ENCODE measurements at places on chromosomes 1 and 21. TPM values are rescaled to one million over a fixed set of nuclear protein-coding genes. Genes with fewer than 3 reads are reported as not detected.

- peak; percentile 66 for DNase-seq
Observed at GRCh38 chr1:152517237-152517811, 3.0 kb downstream of the CRCT1 start.

DNA sequence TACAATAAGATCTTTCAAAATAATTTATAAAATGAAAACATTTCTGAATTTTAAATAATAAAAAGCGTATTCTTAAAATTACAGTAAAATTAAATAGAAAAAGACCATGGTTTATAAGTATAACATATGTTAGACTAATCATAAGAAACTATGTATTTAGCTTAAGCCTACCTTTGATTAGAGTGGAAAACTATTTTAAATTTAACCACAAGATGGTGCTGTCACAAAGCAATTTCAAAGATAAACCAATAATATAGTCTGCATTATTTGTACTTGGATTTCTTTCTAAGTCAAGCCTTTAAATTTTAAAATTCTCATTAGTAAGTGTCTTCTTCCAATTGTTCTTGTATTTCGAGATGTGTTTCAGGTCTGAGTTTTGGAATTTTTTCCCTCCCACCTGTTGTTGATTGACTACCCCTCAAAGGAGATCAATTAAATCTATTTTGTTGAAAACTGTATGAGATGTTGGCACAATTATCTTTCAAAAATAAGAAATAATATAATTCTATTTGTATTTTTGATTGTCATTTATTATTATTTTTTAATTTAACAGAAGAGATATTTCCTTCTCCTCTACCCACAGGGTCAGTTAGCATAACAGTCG is 459.8 kb downstream of the KCNT2 start:
- DNase-seq, result peak; percentile 23

GRCh38 chr1:31891280-31891679 is 46.9 kb downstream of the PTP4A2 start:
- peak; percentile 66 for DNase-seq

DNA sequence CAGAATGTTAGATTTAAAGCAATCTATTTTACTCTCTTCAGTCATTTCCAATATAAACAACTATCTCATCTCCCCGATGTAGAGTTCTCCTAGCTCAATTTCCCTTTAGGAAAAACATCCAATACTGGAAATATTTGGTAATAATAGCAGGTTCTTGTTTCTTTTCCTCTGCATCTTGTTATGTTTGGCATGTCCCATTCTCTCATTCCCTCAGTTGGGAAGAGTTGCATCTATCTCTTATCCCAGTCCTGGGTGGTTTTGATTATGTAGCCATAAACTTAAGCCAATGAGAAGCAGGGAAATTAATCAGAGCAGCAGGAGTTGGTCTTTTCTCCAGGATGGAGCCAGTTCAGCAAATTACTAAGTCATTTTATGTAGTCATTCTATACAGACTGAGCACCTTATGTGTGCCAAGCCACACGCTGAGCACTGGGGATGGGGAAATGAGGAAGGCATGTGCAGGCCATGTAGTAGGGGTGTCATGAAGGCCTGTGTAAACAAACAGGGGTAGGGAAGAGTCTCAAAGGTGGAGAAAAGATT is 418.2 kb upstream of the NFIA start:
- DNase-seq, result no peak

DNA sequence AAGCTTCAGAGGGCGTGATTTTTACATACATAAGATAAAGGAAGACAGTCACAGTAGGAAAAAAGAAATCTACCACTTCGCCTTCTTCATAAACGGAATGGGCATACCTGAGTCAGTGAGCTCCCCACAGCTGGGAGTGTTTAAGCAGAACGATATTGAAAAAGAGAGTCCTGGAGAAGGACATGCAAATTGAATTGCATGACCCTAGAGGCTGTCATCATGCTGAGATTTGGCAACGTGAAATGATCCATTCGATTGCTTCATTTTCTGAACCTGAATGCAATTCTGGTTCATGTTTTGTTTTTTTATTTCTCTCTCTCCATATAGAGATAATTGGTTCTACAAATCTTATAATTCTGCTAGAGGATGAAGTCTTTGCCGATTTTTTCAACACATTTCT is 3.7 kb downstream of the RGSL1 start:
- DNase-seq, result no peak

GRCh38 chr1:215568299-215568692 is 1.2 kb downstream of the KCTD3 start:
- DNase-seq, result no peak

DNA sequence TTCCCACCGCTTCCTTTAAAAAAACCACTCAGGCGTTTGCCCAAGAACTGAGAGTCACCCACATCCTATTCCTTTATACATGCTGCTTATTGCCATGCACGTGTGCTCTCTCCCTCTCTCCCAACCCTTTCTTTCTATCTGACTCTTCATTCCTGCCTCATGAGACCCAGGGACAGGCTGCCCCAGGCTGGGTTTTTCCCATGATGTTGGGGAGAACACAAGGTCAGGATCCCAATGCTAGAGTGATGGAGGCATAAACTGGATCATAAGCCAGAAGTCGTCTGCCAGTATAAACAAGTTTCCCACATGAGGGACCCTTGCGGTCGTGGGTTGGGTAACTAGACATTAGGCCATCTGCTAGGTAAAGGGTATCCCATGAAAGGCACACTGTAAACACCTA is 64.9 kb downstream of the CD2 start:
- DNase-seq, result peak; percentile 24

DNA sequence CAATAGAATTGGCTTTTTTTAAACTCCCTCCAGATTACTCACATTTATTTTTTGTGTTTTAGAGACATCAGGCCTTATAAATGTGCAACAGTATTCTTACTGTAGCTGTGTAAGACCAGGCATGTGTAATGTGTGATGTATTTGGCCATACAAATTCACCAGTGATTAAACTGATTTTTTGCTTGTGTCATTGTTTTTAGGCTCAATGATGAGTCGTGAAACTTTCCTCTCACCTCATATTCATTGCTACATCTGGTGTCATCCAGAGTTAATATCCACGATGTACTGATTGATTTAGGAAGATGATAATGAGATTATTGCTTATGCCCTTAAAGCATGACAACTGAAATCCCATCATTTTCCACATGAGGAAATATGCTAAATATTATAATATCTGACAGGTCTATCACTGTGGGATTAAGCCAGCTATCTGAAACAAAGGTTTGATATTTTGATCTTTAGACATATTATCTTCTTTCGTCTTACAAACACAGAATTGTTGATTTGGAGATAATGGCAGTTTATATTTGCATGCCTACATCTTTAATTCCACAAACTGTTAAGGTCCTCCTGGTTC is 487.9 kb downstream of the PTBP2 start:
- DNase-seq, result peak; percentile 19

GRCh38 chr1:198096390-198096789 is 60.4 kb upstream of the NEK7 start:
- no peak for DNase-seq

DNA sequence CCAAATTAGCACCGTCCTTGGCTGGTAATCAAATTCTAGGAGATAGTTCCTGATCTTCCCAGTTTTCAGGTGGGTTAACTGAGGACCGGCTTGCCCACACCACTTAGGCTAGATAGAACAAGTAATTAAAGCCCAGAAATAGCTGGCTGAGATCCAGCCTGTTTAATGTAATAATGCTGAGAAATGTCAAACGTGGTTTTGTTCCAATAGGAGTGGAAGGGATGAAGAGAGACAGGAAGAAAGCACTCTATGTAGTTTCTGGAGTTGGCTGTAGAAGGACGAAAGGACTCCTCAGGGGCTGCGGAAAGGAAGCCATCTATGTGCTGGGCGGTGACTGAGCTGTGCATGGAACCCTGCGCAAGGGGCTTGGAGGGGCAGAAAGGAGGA is 18.6 kb downstream of the NAV1 start:
- DNase-seq, result no peak

DNA sequence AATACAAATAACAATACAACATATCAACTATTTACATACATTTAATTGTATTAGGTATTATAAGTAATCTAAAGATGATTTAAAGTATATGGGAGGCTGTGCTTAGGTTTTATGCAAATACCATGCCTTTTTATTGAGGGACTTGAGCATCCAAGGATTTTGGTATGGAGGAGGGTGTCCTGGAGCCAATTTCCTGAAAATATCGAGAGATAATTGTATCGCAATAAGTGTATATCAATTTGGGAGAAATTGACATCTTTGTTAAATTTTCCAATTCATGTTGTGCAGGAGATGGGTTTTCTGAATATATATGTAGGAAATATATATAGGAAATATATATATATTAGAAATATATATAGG is 63.5 kb downstream of the ATP1A1 start:
- no peak for DNase-seq

- peak; percentile 21 for DNase-seq
Observed at GRCh38 chr1:241637604-241638003, 2.6 kb downstream of the CHML start.

DNA sequence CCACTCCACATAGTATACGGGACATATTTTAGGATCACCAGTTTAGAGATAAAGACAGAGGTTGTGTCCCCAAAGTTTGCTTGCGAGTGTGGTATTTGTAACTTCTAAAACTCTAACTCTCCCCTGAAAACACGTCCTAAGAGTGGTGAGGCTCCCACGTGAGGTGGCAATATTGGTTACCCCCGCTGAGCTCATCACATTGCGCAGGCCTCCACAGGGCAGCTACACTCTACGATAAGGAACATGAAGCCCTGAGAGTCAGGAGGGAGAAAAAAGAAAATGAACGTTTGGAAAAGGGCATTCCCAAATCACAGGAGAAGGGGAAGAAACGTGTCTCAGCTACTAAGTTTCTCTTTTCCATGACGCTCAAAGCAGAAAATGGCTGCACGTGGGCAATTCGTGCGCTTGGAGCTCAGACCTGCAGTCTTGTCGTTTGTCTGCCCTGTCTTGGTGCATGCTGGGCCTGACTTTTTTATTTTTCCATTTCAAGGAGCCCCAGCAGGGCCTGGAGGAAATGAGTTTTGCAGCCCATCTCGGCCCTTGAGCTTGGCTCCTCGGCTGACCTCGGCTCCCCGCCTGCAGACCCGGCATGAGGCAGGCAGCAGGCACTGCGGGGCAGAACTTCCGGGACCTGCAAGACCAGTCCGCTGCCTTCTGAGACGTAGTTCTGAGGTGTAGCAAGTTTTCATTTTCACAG is 25.7 kb downstream of the ERG start:
- no peak for DNase-seq

GRCh38 chr1:36354486-36354885 is 31.0 kb upstream of the EVA1B start:
- DNase-seq, result no peak

- DNase-seq, result no peak
Observed at GRCh38 chr1:40876436-40876761, 14.2 kb upstream of the CITED4 start.

- no peak for DNase-seq
Observed at GRCh38 chr1:221444346-221444745, 297.5 kb downstream of the DUSP10 start.

DNA sequence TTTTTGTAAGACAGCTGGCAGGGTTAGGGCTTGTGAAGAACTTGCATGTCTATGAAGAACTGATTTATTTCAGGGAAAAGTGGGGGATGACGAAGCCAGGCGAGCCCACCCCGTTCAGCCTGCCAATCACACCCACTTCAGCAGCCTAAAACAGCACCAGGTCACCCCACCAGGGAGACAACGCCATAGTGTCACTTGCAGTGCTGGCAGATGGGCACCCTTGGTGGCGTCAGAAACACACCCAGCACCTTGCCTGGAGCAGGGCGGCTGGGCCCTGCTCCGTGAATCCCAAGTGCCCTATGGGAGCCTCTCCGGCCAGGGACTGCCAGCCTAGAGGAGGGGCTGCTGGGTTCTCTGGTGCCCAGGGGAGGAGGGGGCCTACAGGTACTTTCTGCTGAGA is 5.0 kb upstream of the NADK start:
- DNase-seq, result no peak

DNA sequence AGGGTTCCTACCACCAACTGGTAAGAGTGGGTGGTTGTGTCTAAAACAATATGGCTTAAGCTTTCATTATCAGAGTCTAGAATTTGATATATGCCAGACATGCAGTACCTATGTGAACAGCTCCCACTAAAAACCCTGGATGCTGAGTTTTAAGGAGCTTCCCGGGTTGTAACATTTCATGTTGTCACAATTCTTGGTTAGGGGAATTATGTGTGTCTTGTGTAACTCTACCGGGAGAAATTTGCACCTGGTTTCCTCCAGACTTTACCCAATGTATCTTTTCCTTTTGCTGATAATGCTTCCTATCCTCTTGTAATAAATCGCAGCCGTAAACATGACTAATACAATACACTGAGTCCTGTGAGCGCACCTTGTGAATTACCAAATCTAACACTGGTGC is 48.3 kb downstream of the ARID4B start:
- DNase-seq, result no peak

DNA sequence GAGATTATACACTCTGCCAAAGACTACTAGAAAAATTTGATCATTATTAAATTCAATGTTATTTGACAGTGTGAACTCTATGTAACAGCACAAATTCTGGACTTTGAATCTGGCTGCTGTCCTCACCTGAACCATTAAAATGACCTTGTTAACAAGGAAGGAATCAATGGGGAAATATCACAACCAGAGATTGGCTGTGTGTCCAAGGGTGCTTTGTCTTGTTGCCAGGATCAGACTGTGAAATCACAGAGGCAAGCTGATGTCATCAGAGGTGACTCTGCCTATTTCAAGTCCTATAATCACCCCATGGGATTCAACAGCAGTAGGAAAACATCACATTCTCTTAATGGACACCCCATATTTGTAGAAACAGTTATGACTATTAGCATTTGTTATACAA is 46.8 kb downstream of the ADAMTS5 start:
- DNase-seq, result no peak

DNA sequence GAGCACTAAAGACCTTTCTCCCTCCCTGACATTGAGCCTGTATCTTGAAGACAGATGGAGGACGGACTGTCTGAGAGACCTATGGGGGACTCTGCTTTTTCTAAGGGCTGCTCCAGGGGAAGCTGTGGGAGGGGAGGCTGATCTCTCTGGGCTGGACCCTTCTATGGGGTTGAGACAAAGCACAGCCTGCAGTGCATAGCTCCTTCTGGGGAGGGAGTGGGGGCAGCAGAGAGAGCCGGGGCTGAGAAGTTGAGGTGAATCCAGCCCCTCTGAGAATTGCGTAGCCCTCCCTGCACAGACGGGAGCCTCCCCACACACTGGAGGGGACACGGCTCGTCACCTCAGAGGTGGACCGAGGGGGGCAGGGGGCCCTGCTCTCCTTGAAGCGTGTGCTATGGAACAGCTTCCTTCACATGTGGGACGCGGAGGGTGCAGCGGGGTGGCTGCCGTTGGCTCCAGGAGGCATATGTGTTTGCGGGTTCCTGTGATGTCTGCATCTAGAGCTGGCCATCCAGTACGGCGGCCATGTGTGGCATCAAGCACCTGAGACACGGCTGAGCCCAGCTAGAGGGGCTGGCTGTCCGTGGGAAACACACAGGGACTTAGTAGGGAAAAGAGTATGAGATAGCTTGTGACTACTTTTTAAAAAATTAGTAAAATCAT is 299.1 kb downstream of the CAMTA1 start:
- no peak for DNase-seq

NCF2 gene
- under 0.01 TPM for total RNA-seq

MARK1 gene
- 14.7 TPM for total RNA-seq

VPS72 gene
- 34.3 TPM for total RNA-seq

OLFML2B gene
- 0.50 TPM for total RNA-seq

PCSK9 gene
- total RNA-seq, result 75.0 TPM

PGBD5 gene
- 0.67 TPM for total RNA-seq

PTPN7 gene
- not detected for total RNA-seq

TP73 gene
- total RNA-seq, result 2.5 TPM

FMO5 gene
- total RNA-seq, result 0.94 TPM

CD46 gene
- total RNA-seq, result 158 TPM

AMPD1 gene
- not detected for total RNA-seq

ST6GALNAC5 gene
- 3.7 TPM for total RNA-seq

FLVCR1 gene
- total RNA-seq, result 9.2 TPM

TRIM63 gene
- not detected for total RNA-seq
